ENCODE measurements at places on chromosomes 4 and X. TPM values are rescaled to one million over a fixed set of nuclear protein-coding genes. Genes with fewer than 3 reads are reported as not detected.

DNA sequence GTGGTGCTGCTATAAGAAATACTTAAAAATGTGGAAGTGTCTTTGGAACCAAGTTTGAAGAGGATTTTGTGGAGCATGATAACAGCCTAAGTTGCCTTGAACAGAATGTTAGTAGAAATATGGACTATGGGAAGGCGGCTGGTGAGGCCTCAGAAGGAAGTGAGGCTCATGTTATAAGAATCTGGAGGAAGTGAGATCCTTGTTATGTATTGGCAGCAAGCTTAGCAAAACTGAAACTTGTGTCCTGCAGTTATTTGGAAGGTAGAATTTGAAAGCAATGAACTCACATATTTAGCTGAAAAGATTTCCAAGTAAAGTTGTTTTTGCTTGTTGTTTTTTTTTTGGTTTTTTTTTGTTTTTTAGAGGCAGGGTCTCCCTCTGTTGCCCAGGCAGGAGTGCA, 13.6 kb upstream of the MED14 start:
- DNase-seq, result no peak

- no peak for DNase-seq
Observed at GRCh38 chr4:117264072-117264471, 178.7 kb upstream of the TRAM1L1 start.

- DNase-seq, result no peak
Observed at GRCh38 chrX:146451136-146451535, 358.4 kb upstream of the CXorf51B start.

DNA sequence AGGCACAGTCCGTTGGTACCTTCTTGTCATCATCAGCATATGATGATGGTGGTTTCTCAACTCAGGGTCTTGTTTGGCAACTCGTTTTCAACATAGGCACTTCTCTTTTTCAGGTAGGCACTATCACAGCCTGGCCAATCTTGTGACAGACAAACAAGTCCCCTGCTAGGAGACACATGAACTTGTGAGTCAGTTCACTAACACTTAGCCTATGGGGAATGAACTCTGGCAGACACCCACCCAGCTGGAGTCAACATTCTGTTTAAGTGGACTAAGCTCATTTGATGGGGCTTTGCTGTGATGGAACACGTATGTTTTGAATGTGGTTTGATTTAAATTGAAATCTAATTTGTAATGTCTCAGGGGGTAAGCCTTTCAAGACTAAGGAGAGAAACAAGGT, 100.7 kb upstream of the MAMLD1 start:
- DNase-seq, result no peak

GRCh38 chr4:158121161-158121579, 51.7 kb downstream of the GASK1B start:
- DNase-seq, result peak; percentile 100

DNA sequence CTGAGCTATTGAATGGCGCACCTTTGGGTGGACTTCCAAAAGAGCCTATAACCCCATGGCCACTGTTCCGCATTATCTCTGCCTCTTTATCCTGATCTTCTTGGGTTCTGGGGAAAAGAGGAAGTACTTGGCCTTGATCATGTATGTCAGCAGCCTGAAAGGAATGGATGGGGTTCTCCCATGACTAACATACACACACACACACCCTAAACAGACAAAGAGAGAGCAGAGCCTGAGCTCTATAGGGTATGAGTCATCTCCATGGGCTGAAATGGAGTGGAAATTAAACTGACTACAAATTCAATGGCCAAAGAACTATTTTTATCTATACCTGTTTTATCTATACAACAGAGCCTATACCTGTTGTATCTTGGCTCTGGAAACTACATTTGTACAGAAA, 141.5 kb upstream of the MTMR8 start:
- no peak for DNase-seq

DNA sequence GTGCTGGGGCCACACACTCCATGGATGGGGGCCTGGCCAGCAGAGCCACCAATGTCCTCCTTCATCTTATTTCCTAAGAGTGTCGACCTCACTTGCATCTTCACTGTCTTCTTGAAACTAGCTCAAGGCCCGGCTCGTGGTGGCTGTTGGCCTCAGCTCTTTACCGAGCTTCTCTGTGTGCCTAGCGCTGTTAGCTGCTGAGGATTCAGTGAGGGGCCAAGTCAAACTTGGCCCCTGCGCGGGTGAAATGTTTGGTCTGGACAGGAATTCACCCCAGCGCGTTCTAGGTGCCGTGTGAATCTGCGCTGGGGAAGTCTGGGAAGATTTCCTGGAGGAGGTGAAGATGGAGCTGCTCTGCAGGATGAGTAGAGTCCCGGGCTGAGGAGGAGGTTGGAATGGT, 8.5 kb downstream of the SORCS2 start:
- DNase-seq, result no peak

DNA sequence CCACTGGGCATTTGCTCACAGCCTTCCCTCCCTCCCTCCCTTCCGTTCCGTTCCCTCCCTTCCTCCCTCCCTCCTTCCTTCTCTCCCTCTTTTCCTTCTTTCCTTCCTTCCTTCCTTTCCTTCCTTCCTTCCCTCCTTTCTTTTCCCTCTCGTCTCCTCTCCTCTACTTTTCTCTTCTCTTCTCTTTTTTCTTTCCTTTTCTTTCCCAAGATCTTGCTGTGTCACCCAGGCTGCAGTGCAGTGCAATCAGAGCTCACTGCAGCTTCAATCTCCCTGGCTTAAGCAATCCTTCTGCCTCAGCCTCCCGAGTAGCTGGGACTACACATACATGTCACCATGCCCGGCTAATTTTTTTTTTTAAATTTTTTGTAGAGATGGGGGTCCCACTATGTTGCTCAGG, 26.7 kb upstream of the ING2 start:
- no peak for DNase-seq

DNA sequence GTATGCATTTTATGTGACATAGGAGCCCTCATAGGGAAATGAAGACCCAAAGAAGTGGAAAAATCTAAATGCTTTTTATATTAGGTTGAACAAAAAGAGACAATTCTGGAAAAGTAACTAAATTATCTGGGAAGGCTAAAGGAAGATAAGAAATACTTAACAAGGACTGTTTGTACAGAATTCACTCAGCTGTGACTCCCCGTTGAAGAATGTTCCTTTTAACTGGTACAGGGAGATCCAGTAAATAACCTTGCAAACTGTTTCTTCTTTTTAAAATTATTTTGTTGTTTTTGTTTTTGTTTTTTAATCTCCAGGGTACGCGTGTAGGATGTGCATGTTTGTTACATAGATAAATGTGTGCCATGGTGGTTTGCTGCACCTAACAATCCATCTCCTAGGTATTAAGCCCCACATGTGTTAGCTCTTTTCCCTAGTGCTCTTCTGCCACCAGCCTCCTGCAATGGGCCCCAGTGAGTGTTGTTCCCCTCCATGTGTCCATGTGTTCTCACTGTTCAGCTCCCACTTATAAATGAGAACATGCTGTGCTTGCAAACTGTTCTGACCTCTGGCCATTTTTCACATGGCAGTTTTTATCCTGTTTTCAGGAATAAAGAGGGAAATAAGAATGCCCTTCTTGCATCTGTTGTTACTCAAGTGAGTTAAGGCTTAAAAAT, 81.7 kb downstream of the PWWP3B start:
- no peak for DNase-seq

DNA sequence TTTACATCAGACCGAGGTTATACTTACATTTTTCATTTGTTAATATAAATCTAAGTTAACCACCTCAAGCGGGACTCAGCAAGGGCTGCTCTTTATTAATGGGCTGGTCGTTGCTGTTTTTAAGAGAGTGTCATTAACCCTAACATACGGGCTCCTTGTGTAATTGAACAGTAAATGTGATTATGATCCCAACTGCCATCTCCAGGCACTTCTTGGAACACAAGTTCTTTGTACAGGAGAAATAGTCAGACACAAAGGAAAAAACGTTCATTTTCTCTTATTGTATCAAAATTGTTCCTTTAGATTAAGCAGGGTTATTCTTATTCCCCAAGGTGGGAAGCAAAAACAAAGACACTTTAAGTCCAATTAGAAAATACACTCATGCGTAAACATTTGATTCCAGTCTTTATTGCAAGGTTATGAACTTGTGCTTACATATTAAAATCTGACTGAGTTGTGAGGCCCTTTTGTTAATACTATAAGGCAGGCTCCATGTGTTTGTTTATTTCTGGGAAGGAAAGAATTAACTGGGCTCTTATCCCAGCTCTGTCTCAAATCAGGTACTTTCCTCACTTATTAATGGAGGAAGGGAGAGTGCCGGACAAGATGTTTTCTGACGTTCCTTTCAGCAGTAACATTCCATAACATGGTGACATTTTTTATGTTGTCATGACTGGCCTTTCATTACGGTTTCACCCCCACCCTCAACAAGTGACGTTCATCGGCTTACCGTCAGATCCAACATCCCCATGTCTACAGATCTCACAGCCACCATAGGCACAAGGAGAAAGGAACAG, 95.9 kb downstream of the RASL11B start:
- no peak for DNase-seq

DNA sequence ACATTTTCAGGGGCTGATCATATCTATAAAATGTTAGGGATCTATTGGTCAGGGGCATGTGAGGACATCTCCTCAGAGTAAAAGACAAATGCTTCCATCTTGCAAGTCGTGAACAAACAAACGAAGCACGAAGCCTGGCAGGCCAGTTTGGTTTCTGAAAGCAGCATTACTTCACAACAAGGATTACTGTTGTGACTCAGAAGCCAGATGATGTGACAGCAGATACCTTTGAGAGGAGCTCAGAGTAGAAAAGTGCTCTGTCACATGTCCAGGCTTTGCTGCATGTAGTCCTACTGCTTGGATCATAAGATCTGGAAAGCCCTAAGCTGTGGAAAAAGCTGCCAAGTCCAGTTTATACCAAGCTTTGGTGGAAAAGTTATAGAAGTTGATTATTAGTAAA, 1827.2 kb downstream of the ARAP2 start:
- DNase-seq, result no peak

GRCh38 chr4:158129694-158130093, 43.1 kb downstream of the GASK1B start:
- peak; percentile 37 for DNase-seq

DNA sequence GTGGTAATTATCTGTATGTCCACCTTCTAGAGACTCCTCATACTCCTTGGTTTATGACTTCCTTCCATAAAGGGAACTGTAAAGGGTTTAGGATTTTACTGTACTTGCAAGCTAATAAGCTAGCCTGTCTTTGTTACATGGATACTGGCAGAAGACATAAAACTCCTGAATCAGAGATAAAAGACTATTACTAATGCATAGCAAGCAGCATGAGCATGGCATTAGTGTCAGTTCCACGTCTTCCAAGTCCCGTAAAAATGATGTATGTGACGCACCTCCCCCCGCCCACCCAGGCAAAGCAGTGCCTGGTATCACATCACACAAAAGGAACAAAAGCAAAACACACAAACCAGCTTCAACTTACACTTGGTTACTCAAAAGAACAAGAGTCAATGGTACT, 71.0 kb downstream of the SLC10A6 start:
- no peak for DNase-seq

GRCh38 chr4:79980448-79980847, 92.6 kb downstream of the ANTXR2 start:
- DNase-seq, result no peak

DNA sequence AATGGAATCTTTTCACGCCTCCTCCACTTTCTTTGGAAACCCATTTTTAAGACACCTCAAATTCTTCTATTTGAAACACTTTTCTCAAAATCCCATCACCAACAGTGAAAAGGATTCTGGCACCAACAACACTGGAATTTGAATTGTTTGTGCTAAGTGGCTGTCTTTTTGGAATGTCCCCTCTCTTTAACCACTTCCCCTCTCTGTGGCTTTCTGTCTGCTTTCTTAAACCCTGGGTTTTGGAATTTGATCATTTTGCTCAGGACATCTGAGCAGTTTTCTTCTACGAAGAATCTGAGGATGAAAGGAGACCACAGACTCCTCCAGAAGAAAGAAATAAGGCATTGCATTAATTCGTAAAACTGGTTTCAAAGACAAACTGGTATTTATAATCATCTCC, 89.0 kb downstream of the MXRA5 start:
- DNase-seq, result no peak

- no peak for DNase-seq
Observed at GRCh38 chr4:90486346-90486745, 359.2 kb downstream of the CCSER1 start.

GRCh38 chr4:83179205-83179604, 64.7 kb upstream of the PLAC8 start:
- no peak for DNase-seq

SPANXC gene
- total RNA-seq, result not detected

SPANXN3 gene
- total RNA-seq, result not detected

RAB28 gene
- 16.7 TPM for total RNA-seq

EBP gene
- 30.7 TPM for total RNA-seq

POU3F4 gene
- total RNA-seq, result not detected

SPANXB1 gene
- not detected for total RNA-seq

QRFPR gene
- not detected for total RNA-seq

FMR1NB gene
- total RNA-seq, result not detected

PCSK1N gene
- not detected for total RNA-seq

AMBN gene
- not detected for total RNA-seq
